ENCODE measurements at places on chromosomes 5 and 9. TPM values are rescaled to one million over a fixed set of nuclear protein-coding genes. Genes with fewer than 3 reads are reported as not detected.

Gene PRRT1B
- total RNA-seq, result 3.6 TPM

Gene ZNF366
- 5.6 TPM for total RNA-seq

Gene KIF20A
- 12.1 TPM for total RNA-seq

Gene SPTAN1
- total RNA-seq, result 404 TPM

Gene SEMA5A
- 29.5 TPM for total RNA-seq

Gene NIPBL
- total RNA-seq, result 48.8 TPM

Gene KIAA1191
- 74.5 TPM for total RNA-seq

Gene TAF11L10
- total RNA-seq, result not detected

Gene ATG12
- 31.5 TPM for total RNA-seq

Gene RICTOR
- total RNA-seq, result 31.0 TPM

Gene TYRP1
- total RNA-seq, result 3.1 TPM

Gene DMXL1
- total RNA-seq, result 44.3 TPM

Gene UBE2QL1
- total RNA-seq, result 0.06 TPM

Gene TLX3
- not detected for total RNA-seq

Gene EGR1
- 42.3 TPM for total RNA-seq

Gene SNCB
- total RNA-seq, result not detected

Gene PDE8B
- total RNA-seq, result 3.3 TPM

Gene FPGS
- total RNA-seq, result 97.4 TPM

Gene FAM78A
- 7.8 TPM for total RNA-seq

Gene NEURL1B
- 11.8 TPM for total RNA-seq

Gene ELAVL2
- total RNA-seq, result 0.35 TPM

Gene ASS1
- 76.7 TPM for total RNA-seq

Gene PHF24
- 0.58 TPM for total RNA-seq

Gene CTNND2
- 1.2 TPM for total RNA-seq

Gene ACTBL2
- total RNA-seq, result 0.16 TPM

Gene COX7C
- total RNA-seq, result 472 TPM

Gene NR3C1
- 98.0 TPM for total RNA-seq

Gene SNX2
- total RNA-seq, result 85.1 TPM

Gene SCGB3A2
- total RNA-seq, result 76.6 TPM

Gene PTPN3
- total RNA-seq, result 15.9 TPM

Gene IDNK
- 4.8 TPM for total RNA-seq

Gene TRIM32
- 22.9 TPM for total RNA-seq

Gene IFNE
- total RNA-seq, result not detected

Gene PCDHGA10
- total RNA-seq, result 3.9 TPM

Gene SHLD3
- 3.1 TPM for total RNA-seq

Gene SPINK5
- 4.3 TPM for total RNA-seq

Gene LRRC70
- total RNA-seq, result 1.1 TPM

Gene SH3RF2
- 11.7 TPM for total RNA-seq

Gene ARL14EPL
- not detected for total RNA-seq

Gene PCDHB5
- total RNA-seq, result 2.5 TPM

Gene PTGR1
- total RNA-seq, result 51.5 TPM

Gene GBGT1
- total RNA-seq, result 22.2 TPM

Gene MAMDC2
- 23.6 TPM for total RNA-seq

Gene CFAP77
- total RNA-seq, result 2.4 TPM

Gene FAM221B
- not detected for total RNA-seq

Gene RAB3C
- 1.8 TPM for total RNA-seq

Gene ZNF474
- total RNA-seq, result 2.0 TPM

Gene TXNDC8
- total RNA-seq, result not detected

Gene EDIL3
- total RNA-seq, result 20.6 TPM

Gene LCN2
- 155 TPM for total RNA-seq

Gene QSOX2
- 13.6 TPM for total RNA-seq

Gene NR5A1
- total RNA-seq, result not detected

Gene NUTM2G
- not detected for total RNA-seq

Gene FOXD4L5
- 0.24 TPM for total RNA-seq

Gene BTNL8
- 0.47 TPM for total RNA-seq

Gene ZNF483
- 5.2 TPM for total RNA-seq

Gene IL33
- total RNA-seq, result 42.9 TPM

Gene HBEGF
- total RNA-seq, result 33.8 TPM

Gene TMEFF1
- total RNA-seq, result 0.58 TPM

Gene UCK1
- total RNA-seq, result 25.9 TPM
